CD8-positive, alpha-beta memory T cell (primary cell): ENCODE measurements at places on chromosomes 2 and 18.

DNA sequence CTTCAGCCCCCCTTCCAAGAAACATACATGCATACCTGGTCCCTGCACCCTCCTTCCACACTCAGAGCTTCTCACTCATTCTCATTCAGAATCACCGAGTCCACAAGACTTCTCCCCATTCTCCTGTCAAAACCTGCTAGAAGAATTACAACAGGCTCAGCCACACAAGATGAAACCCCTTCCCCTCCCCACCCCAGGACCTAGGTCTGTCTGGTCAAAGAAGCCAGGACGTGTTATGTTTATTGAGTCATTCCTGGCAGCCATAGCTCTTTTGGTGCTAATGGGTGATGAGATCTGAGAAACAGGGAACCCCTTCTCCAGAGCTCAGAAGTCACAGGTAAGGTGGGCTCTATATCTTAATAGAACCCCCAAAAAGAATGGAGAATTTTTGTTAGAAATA lies 1.4 kb upstream of the ADD2 start:
- DNase-seq: no peak

- DNase-seq: no peak
Observed at GRCh38 chr2:55761024-55761423, 67.4 kb upstream of the PNPT1 start.

DNA sequence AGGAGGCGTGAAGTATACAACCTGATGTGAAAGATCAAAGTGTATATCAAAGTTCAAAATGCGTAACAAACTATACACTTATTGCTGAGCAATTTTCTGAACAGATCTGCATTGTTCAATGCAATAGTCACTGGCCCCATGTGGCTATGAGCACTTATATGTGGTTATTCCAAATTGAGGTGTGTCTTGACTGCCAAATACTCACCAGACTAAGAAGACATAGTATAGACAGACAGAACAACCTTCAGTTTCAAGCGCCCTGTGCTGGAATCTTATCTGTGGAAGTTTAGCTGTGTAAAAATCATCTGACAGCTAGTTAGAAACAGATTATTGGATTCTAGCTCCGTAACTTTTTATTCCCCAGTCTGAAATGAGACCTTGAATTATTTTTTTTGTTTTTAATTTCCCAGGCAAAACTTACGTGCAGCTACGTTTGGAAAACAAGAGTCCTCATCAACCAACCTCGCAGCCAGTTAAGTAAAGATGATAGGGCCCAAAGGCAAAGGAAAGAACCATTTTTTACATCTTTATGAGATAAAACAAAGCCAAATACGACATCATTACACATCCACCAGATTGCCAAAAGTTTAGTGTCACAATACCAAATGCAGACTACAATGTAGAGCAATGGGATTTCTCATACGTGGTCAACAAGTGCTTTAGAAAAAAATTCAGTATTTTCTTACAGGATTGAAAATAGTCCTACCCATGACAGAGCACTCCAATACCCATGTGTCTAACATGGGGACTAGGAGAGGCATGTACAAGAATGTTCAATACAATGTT lies 37.2 kb downstream of the MBOAT2 start:
- no peak for DNase-seq

DNA sequence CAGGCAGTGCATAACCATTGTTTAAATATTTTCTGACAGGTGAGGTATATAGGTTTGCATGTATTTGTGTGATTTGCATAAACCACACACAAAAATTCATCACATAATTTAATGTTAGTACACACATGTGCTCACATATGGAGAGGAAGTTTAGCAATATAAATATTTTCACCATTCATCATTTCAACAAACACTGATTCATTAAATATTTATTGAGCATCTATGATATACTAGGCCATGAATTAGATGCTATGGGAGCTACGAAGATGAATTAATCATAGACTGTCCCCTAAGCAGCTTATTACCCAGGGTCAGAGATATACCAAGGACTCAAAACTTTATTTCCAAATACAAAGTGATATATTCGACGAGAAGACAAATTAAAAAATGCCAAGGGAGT lies 311.6 kb upstream of the PIK3C3 start:
- no peak for DNase-seq

- no peak for DNase-seq
Observed at GRCh38 chr18:57502624-57503023, 67.5 kb downstream of the ONECUT2 start.

- no peak for DNase-seq
Observed at GRCh38 chr2:11773747-11774525, 27.5 kb downstream of the LPIN1 start.

GRCh38 chr2:43358410-43359201 lies 132.2 kb upstream of the ZFP36L2 start:
- DNase-seq: no peak

- no peak for DNase-seq
Observed at GRCh38 chr2:203804070-203804469, 63.5 kb upstream of the CTLA4 start.

DNA sequence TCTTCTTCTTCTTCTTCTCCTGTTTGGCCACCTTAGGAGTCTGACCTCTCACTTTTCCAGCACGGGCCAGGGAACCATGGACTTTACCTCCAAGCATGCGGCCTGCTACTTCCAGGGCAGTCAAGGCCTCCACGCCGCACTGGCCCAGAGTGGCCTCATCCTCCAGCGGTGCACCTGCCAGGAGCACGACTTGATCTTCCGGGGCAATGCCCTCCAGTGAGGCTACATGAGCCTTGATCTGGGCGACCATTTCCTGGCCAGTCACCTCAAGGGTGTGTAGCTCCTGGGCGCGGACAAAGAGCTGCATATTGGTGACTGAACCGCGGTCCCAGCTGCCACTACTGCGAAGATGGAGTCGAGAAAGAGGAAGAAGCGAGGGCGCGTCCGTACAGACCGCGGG lies 67.1 kb downstream of the DIPK1C start:
- no peak for DNase-seq

DNA sequence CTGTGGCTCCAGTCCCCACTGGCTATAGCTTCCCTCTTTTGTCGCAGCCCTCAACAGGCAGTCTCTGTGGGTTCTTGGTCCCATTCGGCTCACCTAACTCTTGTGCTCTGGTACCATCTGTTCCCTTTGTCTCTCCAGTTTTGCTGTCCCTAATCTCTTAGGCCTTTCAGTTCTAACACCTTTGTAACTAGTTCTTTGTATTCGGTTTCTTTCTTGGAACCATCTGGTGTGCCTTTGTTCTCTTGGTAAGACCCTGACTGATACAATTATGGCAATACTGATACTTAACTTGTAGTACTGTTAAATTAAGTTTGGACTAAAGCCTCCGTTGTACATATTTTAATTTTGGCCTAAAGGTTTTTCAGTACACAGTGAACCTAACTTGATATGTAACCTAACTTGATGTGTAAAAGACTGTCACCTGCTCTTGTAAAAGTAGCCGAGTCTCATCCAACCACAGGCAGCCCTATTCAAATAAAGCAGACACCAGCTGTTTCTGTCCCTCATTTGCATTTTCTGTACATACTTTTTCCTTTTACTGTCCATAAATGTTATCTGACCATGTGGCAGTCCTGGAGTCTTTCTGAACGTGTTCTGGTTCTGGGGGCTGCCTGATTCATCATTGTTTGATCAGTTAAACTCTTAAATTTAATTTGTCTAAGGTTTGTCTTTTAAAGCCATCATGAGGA lies 4.8 kb upstream of the MRPL44 start:
- DNase-seq: no peak

- no peak for DNase-seq
Observed at GRCh38 chr2:96788442-96789244, 27.4 kb upstream of the CNNM3 start.

DNA sequence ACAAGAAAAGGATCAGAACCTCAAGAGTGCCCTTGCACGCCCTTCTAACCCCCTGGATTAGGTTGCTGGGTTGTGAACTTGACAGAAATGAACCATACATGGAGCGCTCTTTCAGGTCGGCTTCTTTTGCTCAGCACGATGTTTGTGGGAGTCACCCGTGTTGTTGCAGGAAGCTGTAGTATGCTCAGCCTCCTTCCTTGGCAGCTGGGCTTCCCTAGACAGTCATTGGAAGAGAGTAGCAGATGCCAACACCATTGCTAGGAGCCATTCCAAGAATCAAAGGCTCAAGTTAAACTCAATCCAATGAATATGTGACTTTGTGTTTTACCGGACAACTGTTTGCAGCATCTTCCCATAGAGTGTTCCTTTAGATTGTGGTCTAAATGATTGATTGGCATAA lies 47.0 kb downstream of the RAB12 start:
- DNase-seq: no peak

DNA sequence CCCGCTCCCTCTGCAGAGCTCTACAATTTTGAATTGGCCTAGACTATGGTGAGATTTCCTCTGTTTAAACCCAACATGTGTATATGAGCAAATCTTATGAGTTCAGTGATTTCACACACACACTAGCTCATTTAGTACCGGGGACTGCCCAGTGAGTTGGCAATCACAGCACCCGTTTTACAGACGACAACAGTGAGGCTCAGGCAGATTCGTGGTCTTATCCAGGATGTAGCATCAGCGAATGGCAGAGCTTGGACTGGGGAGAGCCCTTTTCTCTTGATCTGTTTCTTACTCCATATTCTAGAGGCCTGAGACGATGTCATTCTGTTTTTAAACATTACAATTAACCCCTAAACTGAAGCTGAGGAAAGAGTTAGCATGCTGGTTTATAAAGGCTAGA lies 419.9 kb downstream of the NBAS start:
- no peak for DNase-seq

DNA sequence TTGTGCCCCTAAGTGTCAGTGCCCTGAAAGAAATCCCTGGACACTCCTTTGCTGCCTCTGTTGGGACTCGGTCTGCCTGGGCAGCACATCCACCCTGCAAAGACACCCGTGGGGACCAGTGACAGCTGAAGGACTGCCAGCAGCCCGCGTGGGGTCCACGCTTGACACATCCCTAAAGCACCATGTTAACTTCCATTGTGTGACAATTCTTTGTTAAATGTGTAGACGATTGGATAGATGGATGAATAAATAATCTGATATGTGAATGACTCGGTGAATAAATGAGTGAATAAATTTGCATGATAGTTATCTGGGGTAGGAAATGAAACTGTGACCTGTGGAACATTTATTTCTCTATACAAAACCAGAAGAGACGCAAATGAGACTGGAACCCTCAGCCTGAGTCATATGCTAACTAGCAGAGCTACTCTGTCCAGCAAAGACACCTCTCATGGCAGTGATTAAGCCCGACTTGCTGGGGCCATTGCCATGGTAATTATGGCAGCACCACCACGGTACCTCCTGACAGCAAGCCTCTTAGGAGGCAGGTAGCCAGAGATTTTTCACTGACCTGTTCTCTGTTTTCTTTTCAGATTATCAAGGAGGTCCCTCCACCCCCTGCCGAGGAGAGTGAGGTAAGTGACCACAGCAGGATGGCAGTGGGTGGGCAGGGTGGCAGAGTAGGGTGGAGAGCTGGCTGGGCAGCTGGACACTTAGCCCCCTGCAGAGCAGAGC lies 156.8 kb downstream of the ANTXR1 start:
- no peak for DNase-seq

- no peak for DNase-seq
Observed at GRCh38 chr2:45089554-45090261, 80.5 kb upstream of the SIX2 start.

GRCh38 chr18:8117006-8117371 lies 492.2 kb upstream of the RAB12 start:
- DNase-seq: no peak

DNA sequence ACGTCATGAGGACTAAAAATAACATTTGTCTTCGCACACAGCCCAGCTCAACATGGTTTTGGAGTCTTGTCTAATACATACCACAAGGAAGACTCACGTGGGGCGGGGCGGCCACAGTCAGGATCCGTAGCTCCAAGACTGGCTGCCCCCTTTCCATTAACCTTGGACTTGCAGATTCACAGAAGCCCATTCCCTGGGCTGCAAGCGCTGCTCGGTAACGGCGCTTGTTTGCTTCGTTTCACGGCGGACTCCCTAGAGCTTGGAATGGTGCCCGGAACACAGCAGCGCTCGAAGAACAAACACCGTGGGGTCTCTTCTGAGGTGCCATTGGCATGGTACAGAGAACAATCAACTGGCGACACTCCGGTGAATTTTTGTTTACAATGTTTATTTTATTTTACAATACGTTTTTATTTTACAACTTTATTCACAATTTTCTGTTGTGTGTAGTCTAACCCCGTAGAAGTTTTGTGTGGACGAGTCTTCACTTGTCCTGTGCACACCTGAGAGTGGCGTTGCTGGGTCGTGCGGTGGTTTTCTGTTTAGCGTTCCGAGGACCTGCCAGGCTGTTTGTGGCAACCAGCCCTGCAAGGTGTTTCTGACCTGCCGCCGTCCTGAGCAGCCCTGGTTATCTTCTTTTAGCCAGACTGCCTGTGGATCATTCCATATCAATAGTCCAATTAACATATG lies 126.5 kb downstream of the GALR1 start:
- DNase-seq: no peak

DNA sequence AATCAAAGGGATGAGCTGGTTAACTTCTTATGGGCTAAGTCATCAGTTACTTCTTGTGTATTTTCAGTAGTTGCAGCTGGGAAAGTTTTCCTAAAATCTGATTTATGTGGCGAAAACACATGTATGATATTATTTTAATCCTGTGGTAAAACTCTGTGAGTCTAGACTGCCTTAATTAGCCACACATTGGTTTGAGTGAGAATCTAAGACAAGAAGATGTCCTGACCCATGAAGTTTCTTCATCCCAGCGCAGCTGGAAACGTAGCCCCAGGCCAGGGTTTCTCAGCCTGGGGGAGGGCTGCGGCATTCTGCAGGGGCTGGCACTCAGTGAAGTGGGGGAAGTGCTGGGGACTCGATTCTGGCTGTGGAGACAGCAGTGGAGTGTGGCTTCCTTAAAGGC lies 44.7 kb upstream of the INHBB start:
- no peak for DNase-seq

GRCh38 chr18:76935722-76936337 lies 113.5 kb downstream of the ZNF236 start:
- no peak for DNase-seq

DNA sequence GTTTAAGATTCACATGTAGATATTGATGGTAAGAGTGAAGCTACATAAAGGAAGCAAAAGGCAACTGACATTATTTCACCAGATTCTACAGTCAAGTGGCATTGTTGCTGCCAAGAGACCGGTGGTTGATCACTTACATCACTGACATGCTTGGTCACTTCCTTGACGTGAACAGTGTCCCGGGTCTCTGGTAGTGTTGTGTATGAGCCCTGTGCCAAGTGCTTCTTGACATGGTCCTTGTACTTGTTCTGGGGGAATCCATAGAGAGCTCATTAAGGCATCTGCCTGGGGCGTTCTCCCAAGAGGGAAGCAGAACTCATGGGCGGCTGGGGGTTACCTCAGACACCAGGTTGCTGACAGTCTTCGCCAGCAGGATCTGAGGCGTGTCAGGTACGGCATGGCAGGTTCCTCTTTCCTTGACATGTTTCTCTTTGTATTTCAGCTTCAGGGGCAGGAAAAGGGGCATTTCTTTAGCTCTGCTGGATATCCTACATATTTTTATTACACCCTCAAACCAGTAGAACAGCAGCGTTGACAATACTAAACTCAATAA lies 116.2 kb downstream of the RIF1 start:
- DNase-seq: no peak

GRCh38 chr2:240393831-240394410 lies 41.5 kb upstream of the GPC1 start:
- DNase-seq: no peak
